ENCODE measurements at places on chromosomes 1 and 21.

- no peak for DNase-seq
Observed at GRCh38 chr1:45246760-45247159, 40.4 kb upstream of the ZSWIM5 start.

GRCh38 chr21:15219894-15220293 lies 155.1 kb upstream of the NRIP1 start:
- DNase-seq = no peak

DNA sequence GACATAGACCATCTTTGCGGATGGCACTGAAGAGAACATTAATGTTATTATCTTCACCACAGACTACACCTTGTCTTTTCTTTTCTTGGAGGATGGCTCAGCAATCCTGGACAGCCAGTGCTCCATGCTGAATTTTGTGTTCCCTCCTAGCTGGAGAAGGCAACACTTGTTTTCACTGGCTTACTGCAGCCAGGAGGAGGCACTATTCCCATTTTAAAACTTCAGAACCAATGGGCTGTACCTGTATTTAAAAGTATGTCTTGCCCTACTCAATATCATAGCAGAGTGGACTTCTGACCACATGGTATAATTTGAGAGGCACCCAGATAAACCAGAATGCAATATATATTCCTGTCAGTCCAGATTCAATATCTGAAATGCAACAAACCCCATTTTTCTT lies 53.3 kb upstream of the POGK start:
- no peak for DNase-seq

DNA sequence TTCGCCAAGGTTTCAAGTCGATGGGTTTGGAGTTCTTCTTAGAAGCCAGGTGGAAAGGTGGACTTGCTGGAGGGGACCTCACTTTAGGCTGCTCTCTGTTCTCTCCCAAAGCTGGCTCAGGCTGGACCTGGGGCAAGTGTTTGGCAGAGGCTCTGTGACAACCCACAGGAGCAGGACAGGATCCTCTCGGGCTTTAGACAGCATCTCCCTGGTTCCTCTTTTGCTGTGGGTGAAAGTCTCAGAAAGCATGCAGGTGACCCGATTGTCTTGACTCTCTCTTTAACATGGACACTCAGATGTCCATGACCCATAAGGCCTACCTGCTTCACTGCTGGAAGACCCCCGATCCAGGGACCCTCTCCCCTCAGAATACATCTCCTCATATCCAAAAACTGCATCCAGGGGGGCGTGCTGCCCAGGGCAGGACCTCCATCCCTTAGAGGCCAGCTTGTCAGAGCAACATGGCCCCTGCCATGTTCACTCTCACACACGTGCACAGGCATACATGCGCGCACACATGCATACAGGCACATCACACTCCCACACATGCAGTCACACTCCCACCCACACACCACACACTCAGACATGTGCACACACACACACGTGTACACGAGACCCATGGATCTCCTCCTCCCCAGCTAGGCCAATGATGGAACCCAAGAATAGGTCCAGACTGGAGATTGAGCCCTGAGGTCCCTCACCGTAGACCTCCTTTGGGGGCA lies 21.3 kb downstream of the MRPL37 start:
- no peak for DNase-seq

Measured in NCI-H146 (cell line).